ENCODE measurements at places on chromosomes 13 and 19.

- no peak for DNase-seq
Measured at GRCh38 chr19:45166723-45167252, 6.0 kb upstream of the NKPD1 start.

DNA sequence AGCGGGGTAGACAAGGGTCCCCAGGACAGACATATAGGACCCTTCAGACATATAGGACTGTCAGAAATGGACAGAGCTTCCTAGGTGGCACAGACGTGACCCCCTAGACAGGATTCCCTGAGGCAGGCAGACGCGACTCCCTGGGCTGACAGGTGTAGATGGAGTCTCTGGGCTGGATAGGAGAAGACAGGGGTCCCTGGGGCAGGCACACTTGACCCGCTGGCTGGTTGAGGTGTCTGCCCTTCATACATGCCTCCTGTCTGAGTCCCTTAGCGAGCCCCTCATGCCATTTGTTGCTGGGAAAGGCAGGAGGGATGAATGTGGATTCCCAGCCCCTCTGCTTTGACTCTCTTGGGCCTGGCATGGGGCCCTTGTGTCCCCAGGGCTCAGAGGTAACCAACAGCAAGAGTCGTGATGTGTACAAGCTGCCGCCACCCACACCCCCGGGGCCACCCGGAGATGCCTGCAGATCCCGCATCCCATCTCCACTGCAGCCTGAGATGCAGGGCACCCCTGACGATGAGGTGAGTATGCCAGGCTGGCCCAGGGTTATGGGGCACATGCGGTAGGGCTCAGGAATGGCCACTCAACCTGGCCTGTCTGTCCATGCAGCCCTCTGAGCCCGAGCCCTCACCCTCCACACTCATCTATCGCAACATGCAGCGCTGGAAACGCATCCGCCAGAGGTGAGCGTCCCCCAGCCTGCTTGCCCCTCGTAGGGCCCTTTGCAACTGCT is 3.0 kb downstream of the HSPB6 start:
- DNase-seq = no peak

DNA sequence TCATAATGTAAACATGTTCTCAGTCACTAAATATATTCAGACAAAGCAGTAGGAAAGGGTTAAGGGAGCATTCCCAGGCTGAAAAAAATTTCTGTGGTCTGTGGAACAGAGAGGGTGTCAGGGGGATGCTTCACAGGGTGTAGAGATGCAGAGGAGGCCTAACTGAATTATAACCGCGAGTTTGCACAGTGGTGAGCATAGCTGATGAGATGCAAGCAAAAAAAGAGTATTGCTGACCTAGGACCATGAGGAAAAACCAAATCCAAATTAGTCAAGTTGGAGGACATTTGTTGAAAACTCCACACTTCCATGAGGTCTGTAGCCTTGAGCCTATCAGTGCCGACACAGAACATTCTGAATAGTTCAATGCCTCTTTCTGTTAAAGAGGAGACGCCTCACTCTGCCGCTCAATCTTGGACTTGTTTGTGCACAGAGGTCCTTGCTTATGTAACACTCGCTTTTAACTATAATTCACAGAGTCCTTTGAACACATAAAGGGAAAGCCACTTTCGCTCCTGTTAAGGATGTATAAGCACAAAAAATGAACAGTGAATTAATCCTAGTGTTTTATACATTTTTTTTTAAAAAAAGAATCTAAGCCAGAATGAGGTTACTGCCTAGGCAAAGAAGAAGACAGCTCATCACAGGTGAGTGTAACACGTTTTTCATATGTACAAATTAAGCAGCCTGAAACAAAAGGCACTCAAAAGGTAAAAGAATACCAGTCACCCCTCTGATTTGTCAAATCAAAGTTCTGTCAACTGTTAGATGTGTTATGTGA is 25.8 kb upstream of the INTS6 start:
- no peak for DNase-seq

DNA sequence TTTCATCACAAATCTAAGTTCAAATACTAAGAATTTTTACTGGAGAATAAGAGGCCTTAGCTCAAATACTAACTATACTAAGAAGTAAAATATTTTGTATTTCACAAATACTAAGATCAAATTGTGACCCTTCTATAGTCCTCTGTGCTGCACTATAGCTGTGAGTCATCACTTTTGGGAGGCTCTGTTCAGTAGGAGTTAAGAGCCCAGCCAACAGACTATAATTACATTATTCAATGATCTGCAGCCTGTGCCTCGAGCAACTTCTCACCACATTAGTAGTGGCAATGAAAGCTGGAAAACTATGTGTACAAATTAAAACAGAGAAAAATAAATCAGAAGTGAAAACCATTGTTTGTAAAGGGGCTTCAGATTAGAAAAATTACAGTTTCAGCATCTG is 147.3 kb upstream of the GPC6 start:
- no peak for DNase-seq

DNA sequence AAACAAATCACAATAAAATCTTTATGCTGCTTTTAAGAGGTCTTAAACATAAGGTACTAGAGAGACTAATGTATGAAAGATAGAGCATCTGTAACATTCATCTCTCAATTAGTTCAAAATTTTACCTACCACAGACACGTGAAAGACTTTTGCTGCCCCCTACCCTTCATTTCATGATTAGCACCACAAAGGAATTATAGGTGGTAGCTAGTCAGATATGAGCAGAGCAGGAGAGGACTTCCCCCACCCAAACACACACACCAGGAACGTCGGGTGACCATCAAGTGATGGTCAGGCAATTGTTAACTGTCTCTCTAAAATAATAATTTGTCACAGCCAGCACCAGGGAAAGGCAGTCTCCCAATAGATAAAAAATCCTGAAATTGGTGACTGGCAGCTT is 1531.7 kb upstream of the SPRY2 start:
- DNase-seq = no peak

DNA sequence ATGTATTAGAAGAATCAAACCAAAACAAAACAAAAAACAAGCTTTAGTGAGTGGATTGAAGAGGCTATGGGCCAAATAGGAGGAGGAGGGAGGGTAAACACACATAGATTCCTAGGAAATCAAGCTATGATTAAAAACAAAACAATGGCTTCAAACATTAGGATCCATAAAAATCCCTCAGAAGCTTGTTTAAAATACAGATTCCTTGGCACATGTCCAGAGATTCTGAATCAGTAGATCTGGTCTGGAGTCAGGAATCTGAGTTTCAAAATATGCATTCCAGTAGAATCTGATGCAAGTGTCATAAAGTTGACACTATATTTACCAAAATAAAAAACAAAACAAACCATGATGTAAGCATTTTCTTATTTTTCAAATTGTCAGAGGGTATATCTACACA is 692.8 kb upstream of the SGCG start:
- no peak for DNase-seq

DNA sequence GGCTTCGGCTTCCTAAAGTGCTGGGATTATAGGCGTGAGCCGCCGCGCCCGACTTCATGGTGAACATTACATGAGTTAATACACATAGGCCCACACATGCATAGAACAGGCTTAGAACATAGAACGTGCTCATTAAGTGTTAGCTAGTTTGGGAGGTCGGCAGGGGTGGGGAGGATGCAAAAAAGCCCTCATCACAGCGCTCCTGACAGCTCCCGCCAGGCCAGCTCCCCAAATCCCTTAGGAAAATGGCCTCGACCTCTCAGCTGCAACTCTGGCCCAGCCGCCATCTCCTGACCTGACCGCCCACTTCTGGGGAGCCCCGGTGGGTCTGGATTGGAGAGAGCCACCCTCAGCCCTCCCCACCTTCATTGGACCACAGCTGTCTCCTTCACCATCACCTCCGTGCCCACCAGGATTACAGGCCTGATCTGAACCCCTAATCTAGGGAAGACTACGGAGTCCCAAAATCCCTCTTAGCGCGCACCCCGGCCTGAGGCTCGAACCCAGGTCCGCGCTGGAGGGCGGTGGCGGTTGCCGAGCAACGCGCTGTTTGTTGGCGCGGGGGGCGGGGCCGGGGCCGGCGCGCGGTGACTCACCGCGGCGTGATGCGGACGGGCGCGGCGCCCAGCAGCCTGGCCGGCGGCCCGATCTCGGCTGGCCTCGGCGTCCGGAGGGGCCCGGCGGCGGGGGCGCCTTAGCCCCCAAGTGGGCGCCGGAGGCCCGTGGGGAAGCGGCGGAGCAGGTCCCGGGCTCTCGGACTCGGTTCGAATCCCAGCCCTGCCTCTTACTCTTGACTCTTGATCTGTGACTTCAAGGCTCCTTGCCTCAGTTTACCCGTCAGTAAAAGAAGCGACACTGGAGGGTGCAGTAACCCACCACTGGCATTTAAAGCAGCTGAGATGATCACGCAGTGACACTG is 26.7 kb upstream of the NANOS3 start:
- peak; percentile 67 for DNase-seq

- DNase-seq = no peak
Measured at GRCh38 chr19:51417810-51418157, 342 bp upstream of the SIGLEC10 start.

- DNase-seq = peak; percentile 72
Measured at GRCh38 chr19:6062274-6062673, 48.0 kb downstream of the RFX2 start.

DNA sequence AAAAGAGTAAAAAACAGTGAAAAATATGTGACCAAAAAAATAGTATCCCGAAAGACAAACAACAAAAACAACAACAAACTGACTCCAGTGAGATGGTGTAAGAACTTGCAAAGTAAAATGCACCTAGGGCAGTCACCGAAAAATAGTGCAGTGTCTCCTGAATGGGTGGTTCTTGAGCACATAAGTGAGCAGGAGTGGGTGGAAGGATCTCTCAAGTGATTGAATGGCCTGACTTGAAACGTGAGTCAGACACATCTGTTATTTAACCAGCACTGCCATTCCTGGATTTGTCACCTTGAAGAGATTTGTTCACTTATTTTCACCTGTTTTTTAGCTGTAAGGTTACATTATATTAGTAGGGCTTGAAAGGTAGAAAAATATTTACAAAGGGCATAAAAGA is 3.5 kb downstream of the ZNF738 start:
- no peak for DNase-seq

DNA sequence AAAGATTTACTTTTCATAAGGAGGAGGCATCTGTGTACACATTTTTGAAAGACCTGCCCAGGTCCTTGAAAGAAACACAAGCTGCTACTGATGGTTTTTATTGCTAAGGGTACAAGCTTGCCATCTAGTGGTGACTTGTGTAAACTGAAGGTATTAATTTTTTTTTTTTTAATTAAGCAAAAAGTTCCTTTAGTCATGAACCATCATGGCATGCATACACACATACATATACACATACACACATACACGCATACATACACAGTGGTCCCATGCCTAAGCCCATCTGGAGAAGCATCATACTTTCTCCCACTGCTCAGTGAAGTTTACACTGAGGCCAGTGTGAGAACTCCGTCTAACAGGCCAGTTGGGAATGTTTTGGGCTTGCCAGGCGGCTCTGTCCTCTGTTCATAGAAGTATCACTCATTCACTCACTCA is 312.5 kb downstream of the DCLK1 start:
- no peak for DNase-seq

DNA sequence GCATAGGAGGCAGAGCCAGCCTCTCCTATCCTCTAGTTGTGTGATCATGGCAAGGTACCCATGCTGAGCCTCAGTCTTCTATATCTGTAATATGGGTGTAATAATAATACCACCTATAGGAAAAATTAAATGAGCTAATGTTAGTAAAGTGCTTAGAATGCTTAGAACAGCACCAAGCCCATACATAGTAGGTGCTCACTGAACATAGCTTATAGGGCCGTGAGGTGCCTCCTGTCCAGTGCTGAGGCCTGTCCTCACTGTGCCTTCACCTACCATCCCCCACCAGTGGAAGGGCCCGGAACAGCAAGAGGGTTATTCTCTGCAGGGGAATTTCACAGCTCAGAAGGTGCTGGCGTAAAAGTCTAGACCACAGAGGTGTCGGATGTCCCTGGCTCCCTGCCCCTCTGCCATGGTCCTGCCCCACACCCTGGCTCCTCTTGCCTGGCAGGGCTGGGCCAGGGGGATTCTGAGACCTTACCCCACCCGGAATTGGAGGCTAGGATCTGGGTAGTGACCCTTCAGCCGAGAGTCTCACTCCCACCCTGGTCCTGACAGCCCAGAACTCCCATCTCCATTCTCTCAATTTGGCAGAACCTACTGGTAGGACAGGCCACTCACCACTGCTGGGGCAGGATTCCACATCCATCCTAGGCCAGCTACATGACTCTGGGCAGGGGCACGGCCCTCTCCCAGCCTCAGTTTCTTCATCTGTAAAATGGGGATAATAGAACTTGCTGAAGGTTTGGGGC is 2.2 kb upstream of the SCN1B start:
- no peak for DNase-seq

GRCh38 chr19:32630338-32630737 is 44.6 kb downstream of the ANKRD27 start:
- no peak for DNase-seq

DNA sequence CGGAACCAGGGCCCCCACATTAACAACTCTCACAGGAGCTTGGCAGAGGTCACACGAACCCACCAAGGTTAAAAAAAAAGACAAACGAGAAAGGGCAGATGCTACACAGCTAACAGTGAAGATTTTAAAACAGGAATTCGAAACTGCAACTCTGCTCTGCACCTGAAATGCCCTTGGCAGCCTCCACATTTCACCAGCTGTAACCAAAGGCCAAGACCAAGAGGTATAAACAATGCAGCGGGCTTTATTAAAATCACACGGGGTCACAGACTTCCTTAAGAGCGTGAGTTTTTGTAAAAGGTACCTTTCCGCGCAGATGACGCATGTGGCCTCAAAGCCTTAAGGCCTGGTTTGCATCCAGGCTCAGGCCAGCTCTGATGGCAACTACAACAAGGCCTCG is 88.2 kb downstream of the STK24 start:
- no peak for DNase-seq

DNA sequence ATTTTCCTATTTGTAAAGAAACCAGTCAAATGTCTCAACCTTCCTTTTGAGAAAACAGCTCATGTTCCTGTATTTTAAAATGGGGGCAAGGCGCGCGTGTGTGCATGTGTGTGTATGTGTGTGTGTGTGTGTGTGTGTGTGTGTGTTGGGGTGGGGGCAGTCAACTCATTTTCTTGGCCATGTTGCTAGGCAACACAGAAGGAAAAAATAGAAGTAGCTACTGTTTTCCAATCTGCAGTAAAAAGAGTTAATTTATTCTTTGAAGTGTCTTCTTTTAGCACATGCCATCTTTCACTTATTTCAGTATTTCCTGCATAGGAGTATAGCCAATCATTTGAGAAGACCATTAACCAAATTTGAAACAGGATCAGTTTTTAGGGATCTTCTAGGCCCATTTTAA is 279.3 kb downstream of the DCLK1 start:
- DNase-seq = no peak

DNA sequence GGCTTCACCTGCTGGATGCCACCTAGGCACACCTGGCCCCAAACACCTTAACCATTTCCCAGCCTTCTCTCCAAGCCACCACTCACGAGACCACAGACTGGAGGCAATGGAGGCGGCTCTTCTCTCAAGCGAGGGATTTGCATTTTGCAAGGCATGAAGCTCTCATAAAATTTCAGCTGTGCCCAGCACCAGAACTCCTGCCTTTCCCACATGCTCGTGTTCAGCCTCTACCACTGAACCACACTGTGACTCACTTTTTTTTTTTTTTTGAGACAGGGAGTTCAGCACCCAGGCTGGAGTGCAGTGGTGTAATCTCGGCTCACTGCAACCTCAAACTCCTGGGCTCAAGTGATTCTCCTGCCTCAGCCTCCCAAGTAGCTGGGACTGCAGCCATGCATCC is 10.6 kb downstream of the NANOS3 start:
- no peak for DNase-seq

All from inflammatory macrophage treated with lipopolysaccharide for 1 hour (primary cell).